GM12891 (cell line): ENCODE measurements at places on chromosomes 16 and 17.

DNA sequence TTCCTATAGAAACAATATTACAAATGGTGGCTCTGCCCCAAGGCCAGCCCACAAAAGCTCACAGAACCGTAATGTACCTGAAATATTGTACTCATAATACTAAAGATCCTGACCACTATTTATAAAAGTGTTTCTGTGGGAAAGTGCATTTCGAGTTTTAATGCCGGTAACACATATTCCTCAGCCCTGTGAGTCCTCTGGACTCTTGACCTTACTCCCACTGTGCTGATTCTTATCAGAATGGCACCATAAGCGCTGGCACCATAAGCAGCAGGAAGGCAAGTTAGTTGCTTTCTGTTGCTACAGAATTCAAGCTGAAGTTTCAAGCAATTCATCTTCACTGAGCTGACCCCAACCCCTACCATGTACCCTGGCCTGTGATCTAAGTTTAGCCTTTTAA lies 36.4 kb upstream of the MED13 start:
- DNase-seq: no peak

GRCh38 chr16:57617604-57618111 lies 10.8 kb upstream of the ADGRG1 start:
- DNase-seq: no peak

- no peak for DNase-seq
These were observed 9.6 kb downstream of the GSE1 start for GRCh38 chr16:85622683-85623082.

- no peak for DNase-seq
These were observed 261.8 kb downstream of the CDH13 start for GRCh38 chr16:82888591-82889001.

- no peak for DNase-seq
These were observed 103.1 kb upstream of the CHMP6 start for GRCh38 chr17:80888276-80889160.

DNA sequence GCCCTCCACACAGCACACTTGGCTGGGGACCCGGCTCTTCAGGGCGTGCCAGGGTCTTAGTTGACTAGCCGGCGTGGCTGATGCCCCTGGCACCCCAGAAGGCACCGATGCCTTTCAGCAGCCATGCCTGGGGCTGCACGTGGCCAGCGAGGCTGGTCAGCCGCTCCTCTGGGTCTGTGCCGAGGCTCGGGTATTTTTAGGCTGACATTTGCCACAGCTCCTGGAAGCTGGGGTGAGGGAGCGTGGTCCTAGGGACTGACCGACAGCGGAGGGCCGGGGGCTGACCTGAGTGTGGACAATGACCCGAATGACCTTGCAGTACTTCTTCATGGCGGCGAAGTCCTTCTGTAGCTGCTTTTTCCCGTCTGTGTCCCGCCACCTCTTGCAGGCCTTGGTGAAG lies 3.9 kb downstream of the RPL3L start:
- no peak for DNase-seq

- no peak for DNase-seq
These were observed 73.1 kb downstream of the LMF1 start for GRCh38 chr16:897701-898100.

- DNase-seq: no peak
These were observed 65.6 kb downstream of the SEC14L1 start for GRCh38 chr17:77206158-77206956.

GRCh38 chr17:66351033-66351432 lies 48.6 kb downstream of the PRKCA start:
- DNase-seq: no peak

- DNase-seq: peak; percentile 76
These were observed 587 bp upstream of the CDK5R1 start for GRCh38 chr17:32486111-32486700.

- DNase-seq: no peak
These were observed 7.4 kb downstream of the CAPN15 start for GRCh38 chr16:534856-535445.

- no peak for DNase-seq
These were observed 5.3 kb upstream of the IRX3 start for GRCh38 chr16:54291656-54292487.

DNA sequence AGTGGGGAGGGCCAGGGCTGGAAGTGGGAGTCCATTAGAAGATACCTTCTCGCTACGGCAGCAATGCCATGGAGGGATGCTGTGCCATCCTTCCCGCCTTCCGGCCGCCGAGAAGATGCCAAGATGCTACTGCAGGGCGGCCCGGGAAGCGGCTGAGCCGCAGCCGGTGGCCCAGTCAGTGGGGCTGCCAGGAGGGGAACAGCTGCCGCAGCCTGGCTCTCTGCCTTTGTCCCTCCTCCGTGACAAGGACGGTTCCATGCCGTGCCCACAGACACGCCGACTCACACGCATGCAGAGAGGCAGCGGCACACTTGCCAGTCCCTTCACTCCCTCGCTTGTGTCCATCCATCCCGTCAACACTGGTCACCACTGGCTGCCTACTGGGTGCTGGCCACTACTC lies 20.2 kb upstream of the NCBP3 start:
- no peak for DNase-seq

GRCh38 chr17:35915153-35915964 lies 15.2 kb downstream of the RDM1 start:
- DNase-seq: no peak

- DNase-seq: no peak
These were observed 761.3 kb upstream of the KIF2B start for GRCh38 chr17:53061446-53061845.

DNA sequence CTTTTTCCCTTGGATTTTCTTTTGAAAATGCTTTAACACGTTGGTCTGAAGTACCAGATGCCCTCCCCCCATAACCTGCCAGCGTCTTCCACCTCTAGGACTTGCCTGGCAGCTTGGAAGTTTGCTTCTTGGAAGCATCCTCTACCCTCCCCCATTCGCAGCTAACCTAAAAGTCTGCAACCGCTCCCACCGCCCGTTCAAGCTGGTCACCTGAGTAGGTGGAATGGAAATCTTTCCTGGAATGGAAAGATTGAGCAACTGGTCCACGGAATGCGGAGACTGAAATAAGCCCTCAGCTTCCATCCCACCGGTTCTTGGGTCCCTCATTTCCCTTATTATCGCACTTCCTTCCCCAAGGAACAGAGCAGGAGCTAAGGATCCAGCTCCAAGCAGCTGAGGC lies 31.4 kb downstream of the HS3ST3B1 start:
- DNase-seq: no peak

DNA sequence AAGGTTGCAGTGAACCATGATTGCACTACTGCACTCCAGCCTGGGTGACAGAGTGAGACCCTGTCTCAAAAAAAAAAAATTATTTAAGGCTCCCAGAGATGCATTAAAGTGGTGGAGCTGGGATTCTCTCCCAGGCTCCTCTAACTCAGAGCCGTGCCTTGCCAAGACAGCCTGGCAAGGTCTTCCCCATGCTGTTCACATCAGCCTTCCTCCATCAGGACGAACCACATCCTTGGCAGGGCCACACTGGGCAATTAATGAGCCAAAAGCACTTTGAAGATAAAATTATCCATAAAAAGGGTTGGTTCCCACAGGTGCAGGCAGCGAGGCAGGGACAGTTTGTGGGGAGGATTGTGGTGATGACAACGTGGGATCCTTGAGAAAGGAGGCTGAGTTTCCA lies 19.8 kb upstream of the BBS2 start:
- DNase-seq: no peak

- no peak for DNase-seq
These were observed 329.6 kb downstream of the SEC14L1 start for GRCh38 chr17:77470330-77470786.

DNA sequence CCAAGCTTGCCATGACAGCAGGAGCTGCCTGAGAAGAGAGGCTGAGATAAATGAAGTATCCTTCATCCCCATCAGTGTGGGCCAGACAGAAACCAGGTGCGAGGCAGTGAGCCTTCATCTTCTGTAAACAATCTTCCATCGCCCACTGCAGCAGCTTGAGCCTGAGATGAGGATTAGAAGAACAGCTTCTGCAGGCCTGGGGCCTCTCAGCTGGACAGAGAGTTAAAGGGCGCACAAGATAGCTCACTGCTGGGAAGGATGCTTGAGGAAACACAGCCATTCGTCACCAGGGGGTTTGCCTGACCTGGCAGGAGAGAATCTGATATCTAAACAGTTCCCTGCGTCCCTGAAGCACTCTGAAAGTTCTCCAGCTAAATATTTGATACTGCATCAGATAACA lies 27.1 kb downstream of the HOXB1 start:
- no peak for DNase-seq

DNA sequence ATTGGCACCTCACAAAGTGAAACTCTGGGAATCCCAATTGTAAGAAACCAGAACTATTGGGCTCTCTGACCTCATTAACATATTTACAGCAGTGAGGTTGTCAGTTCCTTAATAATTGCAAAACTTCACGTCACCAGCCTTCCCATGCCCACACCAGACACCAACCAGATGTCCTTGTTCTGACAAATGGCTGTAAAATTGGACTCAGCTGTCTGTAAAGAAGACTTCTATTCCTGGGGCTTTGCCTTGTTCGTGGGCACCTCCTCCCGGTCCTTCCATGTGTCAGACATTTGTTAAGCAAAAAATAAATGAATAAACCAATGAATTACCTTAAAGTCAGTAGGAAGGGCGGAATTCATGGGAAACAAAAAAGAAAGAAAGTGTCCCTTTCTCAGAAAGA lies 284.3 kb upstream of the CDH11 start:
- no peak for DNase-seq
